Dorsolateral prefrontal cortex (tissue), 122 donors: ENCODE measurements at places on chromosomes 6 and 20.

- DNase-seq: no peak
These were observed 148.4 kb downstream of the SYCP2 start for GRCh38 chr20:59784791-59785668.

DNA sequence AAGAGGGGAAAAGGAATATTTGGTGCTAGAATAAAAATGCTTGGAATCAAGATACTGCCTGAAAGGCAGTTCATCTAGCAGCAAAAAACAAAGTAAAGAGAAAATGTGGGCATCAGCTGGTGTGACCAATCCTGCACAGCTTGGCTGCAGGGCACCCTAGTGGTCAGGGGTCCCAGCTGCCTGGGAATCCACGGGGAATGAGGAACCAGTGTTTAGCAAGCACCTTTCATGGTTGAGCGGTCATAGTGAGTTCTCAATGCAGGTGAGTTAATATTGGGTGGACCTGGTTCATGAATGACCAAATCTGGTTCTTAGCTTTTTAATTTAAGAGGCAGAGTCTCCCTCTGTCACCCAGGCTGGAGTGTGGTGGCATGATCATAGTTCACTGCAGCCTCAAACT is 53.3 kb downstream of the CAP2 start:
- no peak for DNase-seq

DNA sequence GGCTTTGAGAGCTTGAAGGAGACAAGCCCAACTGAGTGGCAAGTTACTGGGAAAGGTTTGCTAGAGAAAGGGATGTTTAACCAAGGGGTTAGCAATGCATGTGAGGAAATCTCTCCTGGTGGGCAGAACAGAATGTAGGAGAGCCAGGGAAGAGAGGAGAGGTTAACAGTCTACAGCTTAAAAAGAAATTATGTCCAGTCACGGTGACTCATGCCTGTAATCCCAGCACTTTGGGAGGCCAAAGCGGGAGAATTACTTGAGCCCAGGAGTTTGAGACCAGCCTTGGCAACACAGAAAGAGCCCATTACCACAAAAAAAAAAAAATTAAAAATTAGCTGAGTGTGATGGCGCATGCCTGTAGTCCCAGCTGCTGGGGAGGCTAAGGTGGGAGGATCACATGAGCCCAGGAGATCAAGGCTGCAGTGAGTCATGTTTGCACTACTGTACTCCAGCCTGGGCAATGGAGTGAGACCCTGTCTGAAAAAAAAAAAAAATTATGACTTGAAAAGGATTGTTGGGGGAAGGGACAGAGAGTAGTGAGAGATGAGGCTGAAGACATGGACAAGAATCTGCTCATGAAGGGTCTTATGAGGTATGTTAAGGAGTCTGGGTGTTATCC is 264.9 kb downstream of the TBC1D7 start:
- DNase-seq: no peak

DNA sequence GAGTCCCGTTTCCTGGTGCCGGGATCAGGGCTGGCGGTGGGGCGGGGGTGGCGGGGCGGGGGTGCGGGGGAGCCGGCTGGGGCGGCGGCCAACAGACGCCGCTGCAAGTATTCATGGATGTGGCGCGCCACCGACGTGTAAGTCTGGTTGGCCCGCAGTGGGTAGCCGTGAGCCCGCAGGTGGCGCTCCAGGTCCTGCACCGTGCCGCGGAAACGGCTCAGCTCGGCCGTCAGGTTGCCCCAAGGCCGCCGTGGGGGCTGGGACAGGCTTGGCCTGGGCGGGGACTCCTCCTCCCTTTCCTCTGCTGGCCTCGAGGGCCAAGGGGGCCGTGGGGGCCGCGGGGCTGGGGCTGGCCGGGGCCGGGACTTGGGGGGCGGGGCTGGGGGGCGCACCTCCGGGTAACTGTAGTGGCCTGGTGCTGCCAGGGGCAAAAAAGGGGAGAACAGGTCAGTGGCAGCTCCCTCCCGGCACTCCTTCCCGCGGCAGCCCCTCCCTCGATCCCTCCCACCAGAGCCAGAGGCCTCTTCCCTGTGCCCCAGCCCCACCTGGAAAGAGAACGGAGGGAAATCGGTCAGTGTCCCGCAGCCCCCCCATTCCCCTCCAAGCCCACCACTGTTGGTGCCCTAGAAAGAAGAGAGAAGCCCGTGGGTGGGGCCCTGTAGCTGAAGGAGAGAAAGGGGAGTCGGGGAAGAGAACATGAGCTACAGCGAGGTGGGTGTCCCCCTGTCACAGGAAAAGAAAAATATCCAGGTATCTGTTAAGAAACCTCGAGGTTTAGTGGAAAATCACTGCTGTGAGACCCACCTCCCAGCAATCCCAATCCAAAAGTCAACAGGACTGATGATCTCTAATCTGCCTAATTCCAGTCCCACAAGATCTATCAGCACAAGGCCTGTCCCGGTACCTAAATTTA is 21.3 kb downstream of the TNXB start:
- no peak for DNase-seq

DNA sequence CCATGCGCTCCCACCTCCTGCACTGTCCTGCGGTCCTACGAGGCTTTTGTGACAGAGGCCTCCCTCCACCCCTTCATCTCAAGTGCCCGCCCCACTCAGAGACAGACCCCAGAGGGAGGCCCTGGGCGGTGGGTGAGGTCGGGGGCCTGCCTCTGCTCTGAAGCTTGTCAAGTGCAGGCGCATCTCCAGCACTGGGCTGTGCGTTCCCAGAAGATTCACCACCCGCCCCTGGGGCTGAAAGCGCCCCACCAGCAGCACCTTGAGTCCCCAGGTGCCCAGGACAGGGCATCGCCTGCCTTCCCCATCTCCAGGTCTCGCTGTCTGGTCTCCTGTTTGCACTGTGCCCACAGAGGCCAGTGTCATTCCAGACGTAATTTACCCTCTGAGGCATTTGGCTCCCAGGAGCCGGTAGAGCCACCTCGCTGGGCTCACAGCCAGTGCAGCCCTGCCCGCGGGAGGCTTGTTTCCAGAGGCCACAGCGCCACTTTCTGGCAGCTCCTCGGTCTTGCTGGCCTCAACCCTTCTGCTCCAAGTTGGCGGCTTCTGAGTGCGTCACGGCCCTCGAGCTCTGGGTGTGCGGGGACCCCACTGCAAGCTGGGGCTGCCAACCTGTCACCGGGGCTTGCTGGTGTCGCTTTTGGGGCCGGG is 191.1 kb downstream of the TAF4 start:
- DNase-seq: no peak

- DNase-seq: no peak
These were observed 6.1 kb downstream of the C20orf173 start for GRCh38 chr20:35523298-35523888.

DNA sequence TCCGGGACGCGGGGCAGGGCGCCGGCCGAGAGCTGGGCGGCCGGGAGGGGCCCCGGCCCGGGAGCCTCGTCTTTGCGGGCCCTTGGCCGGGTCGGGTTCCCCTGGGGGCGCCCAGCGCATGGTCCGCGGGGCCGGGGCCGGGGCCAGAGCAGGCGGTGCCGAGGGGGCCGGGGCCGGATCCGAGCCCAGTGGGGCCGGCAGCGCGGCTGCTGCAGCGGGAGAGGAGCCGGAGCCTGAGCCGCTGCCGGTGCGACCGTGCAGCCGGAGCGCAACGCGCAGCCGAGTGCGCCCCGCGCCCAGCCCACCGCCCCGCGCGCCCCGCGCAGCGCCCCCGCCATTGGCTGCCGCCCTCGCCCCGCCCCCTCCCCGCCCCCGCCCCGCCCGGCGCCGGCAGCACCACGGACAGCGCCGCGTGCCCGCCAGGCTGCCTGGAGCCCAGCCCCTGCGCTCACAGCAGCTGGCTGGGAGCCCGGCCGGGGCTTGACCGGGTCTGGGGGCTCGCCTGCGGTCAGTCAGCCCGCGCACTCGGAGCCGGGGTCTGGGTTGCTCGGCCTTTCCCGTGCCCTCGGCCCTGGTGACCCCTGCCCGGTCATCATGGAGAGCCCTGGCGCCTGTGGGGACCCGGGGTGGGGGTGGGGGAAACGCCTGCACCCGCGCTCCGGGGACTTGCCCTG is at the start of gene HRH3:
Gene HRH3 (minus strand): TSS at position 287 of the 674 bp plus-strand sequence. CDS start 308 bp downstream, outside the sequence.
- DNase-seq: no peak

GRCh38 chr6:36822506-36823269 is 16.6 kb downstream of the CPNE5 start:
- DNase-seq: no peak

- DNase-seq: peak; percentile 83
These were observed 3.3 kb downstream of the LRRC73 start for GRCh38 chr6:43506667-43507471.

GRCh38 chr6:37985355-37985754 is 165.8 kb downstream of the ZFAND3 start:
- DNase-seq: no peak

- DNase-seq: no peak
These were observed 54.6 kb downstream of the PPARD start for GRCh38 chr6:35396991-35397390.
